ENCODE measurements at places on chromosomes 2 and 18.
A peak's percentile ranks its signal among the peaks of the same experiment; 100 is the strongest.

- DNase-seq = no peak
These were observed 6.2 kb upstream of the ARHGEF4 start for GRCh38 chr2:130830538-130830937.

- DNase-seq = no peak
These were observed 89.3 kb upstream of the NCKAP5 start for GRCh38 chr2:133657591-133657990.

GRCh38 chr18:21053127-21053526 is 58.5 kb downstream of the ROCK1 start:
- DNase-seq = no peak

GRCh38 chr2:226414335-226414734 is 385.3 kb downstream of the IRS1 start:
- no peak for DNase-seq

GRCh38 chr18:58359218-58359617 is 269.7 kb downstream of the ALPK2 start:
- DNase-seq = no peak

DNA sequence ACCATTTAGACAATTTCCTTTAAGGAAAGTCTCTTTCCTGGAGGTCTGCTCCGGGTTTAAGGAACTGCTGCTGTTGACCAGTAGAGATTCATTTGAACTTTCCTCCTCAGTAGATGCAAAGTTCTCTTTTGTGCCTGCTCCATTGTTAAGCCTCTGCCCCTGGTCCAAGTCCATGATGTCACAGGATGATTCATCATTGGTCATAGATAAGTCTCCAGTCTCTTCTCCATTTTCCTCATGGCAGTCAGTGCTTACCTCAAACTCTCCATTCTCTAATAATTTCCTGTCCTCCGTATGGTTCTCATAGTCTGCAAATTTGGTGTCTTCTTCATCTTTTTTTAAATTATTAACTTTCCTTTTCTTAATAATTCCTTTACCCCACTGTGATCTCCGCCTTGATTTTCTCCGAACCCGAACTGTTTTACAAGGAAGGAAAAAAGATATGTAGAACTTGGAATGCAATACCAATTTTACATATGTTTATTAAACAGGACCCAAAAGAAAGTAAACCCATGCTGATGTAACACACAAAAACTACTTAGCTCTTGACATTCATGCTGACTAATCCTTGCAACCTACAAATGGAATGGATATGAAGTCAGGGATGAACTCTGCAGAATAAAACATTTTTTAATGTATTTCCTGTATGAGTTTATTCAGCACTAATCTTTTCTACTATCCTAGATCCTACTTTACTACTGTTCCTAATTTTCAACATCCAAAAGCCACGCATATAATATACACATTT is 169.1 kb downstream of the ATAD2B start:
- DNase-seq = peak; percentile 17

- DNase-seq = no peak
These were observed 45.3 kb upstream of the VWC2L start for GRCh38 chr2:214365549-214365948.

GRCh38 chr2:36616947-36617346 is 19.0 kb upstream of the FEZ2 start:
- DNase-seq = no peak

DNA sequence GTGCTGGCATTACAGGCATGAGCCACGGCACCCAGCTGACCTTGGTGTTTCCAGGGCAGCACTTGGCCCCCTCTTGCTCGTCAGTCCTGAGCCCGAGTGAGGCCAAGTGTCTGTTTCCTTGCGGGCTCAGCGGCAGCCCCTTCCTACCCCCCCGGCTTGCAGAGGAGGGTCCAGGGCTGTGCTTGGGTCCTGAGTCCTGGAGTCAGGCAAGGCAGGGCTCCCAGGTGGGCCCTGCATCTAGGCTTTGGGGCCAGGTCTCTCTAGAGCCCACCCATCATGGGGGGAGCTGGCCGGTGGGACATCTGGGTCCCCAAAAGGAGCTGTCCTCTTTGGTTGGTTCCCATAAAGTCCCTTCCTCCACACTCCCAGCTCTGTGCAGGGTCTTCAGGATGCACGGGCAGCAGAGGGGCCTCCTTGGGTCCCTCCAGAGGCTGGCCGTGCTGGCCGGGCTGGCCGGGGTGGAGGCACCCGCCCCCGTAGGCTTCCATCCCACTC is 63.7 kb upstream of the HPCAL1 start:
- no peak for DNase-seq

DNA sequence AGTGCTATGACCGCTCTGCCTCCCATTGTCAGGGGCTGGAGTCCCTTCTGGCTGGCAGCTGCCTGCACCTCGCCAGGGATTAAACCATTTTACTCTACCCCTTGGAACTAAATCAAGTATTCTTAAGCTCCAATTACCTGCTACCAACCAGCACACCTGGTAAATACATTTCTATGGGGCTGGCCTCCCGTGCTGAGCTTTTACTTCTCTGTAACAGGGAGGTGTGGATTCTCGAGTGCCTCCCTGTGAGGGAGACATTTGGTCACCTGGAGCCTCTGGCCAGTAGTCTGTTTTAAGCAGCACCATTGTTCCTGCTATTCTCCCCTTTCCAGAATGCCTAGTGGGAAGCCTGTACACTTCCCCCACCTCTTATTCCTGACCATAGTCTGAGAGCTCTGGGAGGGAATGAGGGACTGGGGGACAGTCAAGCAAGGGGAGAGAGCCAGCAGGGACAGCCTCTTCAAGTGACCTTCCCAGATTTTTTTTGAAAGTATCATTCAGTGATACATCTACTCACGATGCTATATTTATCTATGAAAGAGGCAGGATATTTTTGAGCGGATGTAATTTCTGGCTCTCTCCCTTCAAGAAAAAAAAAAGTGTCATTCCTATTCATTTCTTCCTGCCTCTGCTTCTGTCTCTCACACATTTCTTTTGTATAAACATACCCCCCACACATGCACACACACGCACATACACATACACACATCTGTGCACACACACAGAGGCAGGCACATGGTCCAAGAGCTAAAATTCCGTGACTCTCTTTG is 112.8 kb downstream of the CAPN13 start:
- DNase-seq = no peak

- no peak for DNase-seq
These were observed 489.2 kb downstream of the SATB2 start for GRCh38 chr2:198968545-198968944.

GRCh38 chr2:113068706-113069485 is 1.1 kb downstream of the IL1F10 start:
- no peak for DNase-seq

GRCh38 chr2:219486380-219486959 is 12.2 kb upstream of the GMPPA start:
- no peak for DNase-seq

DNA sequence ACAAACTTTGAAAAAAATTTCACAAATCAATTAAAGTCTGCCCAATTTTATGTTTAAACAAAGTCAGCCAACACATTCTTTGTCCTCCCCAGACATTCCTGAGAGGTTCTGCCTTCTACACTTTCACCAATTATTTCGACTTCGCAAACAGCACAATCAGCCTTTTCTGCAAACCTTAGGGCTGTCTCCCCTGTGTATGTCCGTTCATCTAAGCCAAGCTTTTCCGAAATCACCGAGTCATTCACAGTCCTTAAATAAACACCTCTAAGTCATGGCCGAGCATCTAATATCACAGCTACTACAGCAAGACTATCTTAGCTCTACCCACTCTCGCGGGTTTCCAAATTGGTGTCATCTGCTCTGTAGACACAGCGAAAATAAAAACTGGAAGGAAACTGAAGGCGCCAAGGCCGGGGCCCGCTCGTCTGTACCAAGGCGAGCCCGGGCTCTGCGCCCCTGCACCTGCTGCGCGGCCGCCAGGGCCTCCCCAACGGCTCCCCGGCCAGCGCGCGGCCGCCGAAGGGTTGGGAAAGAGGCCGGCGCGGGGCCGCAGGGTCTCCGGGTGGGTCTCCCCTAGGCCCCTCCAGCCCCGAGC is 730 bp downstream of the ODC1 start:
- peak; percentile 33 for DNase-seq

GRCh38 chr18:79873449-79874110 is 75.8 kb downstream of the KCNG2 start:
- DNase-seq = no peak

- DNase-seq = no peak
These were observed 367.0 kb downstream of the RND3 start for GRCh38 chr2:150120326-150120955.

DNA sequence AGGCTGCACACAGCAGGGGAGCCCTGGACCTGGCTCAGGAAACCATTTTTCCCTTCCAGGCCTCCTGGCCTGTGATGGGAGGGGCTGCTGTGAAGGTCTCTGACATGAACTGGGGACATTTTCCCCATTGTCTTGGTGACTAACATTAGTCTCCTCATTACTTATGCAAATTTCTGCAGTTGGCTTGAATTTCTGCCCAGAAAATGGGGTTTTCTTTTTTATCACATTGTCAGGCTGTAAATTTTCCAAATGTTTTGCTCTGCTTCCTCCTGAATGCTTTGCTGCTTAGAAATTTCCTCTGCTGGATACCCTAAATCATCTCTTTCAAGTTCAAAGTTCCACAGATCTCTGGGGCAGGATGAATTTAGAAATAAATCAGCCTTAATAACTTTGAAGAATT is 78.2 kb downstream of the EHBP1 start:
- DNase-seq = no peak

DNA sequence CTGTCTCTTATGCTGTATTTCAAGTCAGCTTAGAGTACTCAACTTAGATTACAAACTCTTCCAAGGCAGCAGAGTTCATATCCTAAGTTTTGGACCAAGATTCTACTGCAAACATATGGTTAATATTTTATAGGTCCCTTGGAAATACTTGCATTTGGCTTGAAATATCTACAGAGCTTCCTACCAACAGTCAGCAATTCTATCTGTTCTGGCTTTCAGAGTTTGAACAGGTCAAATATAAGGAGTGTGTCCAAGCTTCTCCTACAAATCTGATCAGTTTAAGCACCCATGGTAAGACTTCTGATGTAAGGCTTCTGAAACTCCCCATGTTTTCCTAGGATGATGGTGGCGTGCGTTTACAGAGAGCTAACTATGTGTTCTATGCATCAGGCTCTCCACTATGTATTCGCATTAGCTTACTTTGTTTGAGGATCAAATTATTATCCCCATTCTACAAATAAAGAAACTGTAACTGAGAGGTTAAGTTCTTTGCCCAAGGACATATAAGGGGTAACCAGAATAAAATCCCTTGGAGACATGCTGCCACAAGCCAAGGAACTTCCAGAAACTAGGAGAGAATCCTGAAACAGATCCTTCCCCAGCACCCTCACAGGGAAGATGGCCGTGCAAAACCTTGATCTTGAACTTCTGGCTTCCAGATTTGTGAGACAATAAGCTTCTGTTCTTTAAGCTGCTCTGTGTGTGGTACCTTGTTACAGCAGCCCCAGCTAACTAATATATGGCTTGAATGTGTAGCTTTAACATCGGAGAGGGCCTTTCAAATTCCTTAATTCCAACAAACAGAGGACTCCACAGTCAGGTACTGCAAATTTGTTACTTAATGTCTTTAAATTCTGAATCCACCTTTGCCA is 55.1 kb downstream of the ATP8B1 start:
- no peak for DNase-seq

DNA sequence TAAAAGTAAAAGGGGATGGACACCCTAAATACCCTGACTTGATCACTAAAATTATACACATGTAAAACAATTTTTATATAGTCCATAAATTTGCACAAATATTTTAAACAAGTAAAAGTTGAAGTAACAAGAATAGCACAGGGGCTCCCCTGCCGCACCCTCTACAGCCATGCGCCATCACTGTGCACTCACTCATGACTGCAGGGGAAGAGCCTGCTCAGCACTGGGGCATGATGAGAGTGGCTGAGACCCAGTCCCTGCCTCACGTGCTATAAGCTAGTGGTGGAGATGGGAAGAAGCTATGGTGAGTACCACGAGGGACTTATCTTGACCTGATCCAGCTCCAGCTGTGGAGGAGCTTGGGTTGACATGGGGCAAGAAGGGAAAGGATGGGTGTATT is 46.9 kb upstream of the MYO1B start:
- DNase-seq = no peak

GRCh38 chr2:1644427-1644826 is 99.9 kb downstream of the PXDN start:
- no peak for DNase-seq

GRCh38 chr2:124395961-124396360 is 370.9 kb downstream of the CNTNAP5 start:
- no peak for DNase-seq

DNA sequence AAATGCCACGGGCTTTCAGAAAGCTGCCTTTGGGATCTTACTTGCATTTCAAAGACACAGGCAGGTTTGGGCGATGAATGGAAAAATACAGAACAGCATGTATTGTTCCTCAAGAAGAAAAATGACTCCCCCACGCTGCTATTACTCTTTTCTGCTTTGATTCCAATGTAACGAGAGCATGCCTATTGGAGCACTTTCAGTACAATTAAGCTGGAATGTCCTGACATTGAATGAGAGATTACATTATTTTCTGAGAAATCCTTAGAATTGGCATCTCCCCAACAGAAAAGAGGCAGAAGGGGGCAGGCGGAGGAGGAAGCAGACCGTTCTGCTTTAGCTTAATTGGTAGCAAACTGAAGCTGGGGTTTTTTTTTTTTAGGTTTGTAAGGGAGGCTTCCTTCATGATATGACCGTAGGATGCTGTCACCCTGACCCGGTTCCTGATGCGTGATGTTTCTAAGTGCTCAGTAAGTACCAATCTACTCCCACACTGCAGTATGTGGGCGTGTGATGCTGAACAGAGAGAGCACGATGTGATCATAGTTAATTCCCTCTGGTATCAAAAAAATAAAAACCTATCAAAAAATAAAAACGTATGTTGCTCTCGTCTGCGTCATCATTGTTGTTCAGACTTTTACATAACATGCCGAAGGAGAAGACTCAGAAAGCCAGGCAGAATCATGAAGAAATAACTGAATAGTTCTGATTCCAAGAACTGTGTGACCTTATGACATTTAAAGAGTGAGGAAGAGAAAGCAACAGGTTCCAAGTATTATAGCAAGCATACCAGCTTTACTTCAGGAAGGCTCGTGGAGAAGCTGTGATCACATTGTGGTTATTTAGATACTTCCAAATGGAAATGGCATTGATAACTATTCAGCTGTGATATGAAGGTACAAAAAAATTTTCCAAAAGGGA is 40.5 kb downstream of the LONRF2 start:
- no peak for DNase-seq

- DNase-seq = no peak
These were observed 95.9 kb downstream of the NEB start for GRCh38 chr2:151638191-151638933.

DNA sequence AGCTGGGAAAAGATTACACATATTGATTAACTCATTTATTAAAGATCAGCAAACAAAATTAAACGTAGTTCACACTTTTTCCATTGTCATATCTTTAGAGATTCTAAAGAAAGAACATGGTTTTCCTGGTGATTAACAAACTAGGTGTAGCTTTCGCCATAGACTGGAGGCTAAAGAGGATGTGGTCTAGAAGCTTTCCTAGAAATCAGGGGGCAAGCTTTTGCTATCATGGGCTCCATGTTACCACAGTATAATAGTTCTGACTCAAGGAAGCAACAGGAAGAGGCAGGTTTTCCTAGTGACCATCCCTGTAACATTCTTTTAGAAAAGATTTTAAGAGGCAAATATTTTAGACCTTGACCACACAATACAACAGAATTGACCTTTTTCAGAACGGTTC is 232.7 kb downstream of the METTL4 start:
- no peak for DNase-seq
